GDM1 (cell line): ENCODE measurements at places on chromosomes 6 and 20.

GRCh38 chr6:44224029-44224964 is 902 bp downstream of the SLC29A1 start:
- DNase-seq = no peak

- no peak for DNase-seq
Measured at GRCh38 chr20:48668451-48668946, 159.3 kb downstream of the PREX1 start.

GRCh38 chr6:140376209-140376608 is 1001.8 kb upstream of the CITED2 start:
- DNase-seq = no peak

- no peak for DNase-seq
Measured at GRCh38 chr20:63968928-63969760, 586 bp downstream of the ZNF512B start.

DNA sequence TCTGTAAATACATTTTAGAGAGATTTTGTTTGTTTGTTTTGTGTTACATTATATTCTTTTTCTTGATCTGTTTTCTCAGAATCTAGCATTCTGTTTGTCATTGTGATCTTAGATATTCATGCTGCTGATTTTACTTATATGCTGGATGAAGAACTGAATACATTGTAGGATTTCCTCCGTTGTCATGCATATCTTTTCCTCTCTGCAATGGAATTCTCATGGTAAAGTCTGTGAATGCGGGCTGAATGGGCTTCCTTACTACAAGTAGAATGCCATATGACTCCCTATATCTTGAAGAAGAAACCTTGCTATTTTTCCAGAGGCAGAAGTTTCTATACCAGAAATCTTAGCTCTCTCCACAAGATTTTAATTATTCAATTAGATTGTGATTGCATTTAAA is 2.4 kb upstream of the DEFB114 start:
- no peak for DNase-seq

DNA sequence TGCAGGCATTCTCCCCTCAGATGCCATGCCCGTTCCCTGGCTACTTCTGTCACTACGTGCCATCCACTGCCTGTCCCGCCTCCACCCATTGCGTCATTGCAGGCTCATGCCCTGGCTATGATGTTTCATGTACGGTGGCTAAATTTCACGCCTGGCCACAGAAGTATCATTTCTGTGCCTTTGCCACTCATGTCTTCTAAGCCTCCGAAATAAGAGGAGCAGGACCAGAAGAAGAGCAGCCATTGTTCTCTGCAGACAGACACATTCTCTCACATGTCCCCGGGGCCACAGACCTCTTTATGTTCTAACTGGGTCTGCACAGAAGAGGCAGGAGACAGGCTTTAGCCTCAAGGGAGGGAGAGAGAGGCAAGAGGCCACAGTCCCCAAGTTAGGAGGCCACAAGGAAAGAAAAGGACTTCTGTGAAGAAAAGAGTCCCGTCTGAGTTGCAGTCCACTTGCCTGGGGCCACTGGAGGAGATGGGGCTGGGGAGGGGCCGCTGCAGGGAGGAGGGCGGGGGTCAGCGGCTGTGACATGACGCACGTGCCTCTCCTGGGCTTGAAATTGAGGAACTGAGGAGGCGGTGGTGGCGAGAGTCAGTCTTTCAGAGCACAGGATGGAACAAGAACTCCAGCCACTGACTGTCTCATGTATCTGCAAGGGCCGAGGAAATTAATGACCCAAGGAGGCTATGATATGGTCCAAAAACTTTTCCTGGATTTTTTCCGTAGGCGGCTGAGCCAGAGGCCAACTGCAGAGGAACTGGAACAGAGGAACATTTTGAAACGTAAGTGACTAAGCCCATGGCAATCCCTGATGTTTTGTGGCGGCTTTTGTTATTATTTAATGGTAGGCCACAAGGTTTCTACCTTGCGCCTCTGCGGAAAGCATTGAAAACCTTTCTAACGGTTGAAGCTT is 55.9 kb downstream of the TBC1D7 start:
- DNase-seq = peak; percentile 60

- no peak for DNase-seq
Measured at GRCh38 chr6:96864216-96865054, 27.2 kb upstream of the GPR63 start.

DNA sequence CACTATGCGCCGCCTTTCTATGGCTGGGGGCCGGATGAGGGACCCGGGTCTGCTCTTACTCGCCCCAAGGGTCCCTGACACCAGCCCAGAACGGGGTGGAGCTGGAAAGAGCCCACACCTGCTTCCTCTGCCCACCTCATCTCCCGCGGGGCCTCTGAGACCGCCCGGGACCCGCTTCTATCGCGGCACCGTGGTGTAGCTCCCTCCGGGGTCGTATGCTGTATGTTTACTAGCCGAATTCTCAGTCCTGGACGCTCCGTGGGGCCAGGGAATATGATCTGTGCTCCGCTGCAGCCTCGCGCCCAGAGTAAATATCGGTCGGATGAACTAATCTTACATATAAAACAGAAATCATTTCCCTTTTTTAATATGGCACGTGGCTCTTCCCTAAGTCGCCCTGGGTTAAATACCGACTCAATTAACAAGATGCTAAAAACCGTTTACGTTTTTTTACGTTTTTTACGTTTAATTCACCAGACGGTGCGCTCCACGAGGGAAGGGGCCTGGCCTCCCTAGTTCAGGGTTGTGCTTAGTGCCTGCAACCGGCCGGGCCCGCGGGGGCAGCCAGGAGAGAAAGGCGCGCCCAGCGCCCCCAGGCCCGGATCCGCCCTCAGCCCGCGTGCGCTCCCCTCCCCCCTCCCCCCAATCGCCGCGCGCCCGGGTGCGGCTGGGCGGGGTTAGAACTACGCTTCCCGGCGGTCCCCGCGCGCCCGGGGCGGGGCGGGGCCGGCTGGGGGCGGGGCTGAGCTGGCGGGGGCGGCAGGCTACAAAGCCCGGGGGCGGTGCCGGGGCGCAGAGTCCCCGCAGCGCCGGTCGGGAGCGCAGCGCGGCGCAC is at the start of gene RBM38:
RBM38 (plus strand) TSS at position 793 of the 835 bp plus-strand sequence. CDS start 186 bp downstream, outside the sequence.
- peak; percentile 56 for DNase-seq

GRCh38 chr20:53760025-53760441 is 166.4 kb upstream of the ZNF217 start:
- DNase-seq = no peak

GRCh38 chr6:35831257-35832007 is 26.3 kb downstream of the LHFPL5 start:
- no peak for DNase-seq

DNA sequence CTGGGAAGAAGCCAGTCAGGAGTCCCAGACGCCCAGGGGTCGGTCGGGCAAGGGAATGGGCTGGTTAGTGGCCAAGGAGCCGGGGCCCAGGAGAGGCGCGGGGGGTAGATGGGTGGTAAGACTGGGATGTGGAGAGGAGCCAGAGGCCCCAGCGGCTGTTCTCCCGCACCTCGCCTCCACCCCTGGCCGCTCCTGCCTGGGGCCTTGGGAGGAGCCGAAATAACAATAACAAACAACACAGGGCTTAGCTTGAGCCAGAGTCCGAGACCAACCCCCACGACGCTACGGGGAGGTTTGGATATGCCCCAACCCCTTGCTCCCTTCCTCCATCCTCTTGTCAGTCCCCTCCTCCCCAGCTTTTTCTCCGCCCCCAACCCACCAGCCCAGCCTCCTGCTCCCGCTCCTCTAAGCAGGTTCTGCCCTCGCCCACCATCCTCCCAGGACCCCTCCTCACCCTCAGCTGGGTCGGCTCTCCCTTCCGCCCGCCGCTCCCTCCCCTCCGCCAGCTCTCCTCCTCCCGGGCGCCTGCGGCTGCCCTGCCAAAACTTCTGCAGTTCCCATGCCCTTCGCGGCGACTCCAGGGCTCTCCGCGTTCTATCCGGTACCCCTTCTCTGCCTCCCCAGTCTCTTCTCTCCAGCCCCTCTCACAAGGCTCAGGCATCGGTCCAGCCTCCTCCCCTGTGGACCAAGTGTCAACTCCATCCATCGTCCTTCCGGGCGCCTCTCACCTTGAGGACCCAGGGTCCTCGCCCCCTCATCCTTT is 1.1 kb downstream of the RNF39 start:
- DNase-seq = no peak

- no peak for DNase-seq
Measured at GRCh38 chr6:84583784-84584183, 180.6 kb downstream of the TBX18 start.

DNA sequence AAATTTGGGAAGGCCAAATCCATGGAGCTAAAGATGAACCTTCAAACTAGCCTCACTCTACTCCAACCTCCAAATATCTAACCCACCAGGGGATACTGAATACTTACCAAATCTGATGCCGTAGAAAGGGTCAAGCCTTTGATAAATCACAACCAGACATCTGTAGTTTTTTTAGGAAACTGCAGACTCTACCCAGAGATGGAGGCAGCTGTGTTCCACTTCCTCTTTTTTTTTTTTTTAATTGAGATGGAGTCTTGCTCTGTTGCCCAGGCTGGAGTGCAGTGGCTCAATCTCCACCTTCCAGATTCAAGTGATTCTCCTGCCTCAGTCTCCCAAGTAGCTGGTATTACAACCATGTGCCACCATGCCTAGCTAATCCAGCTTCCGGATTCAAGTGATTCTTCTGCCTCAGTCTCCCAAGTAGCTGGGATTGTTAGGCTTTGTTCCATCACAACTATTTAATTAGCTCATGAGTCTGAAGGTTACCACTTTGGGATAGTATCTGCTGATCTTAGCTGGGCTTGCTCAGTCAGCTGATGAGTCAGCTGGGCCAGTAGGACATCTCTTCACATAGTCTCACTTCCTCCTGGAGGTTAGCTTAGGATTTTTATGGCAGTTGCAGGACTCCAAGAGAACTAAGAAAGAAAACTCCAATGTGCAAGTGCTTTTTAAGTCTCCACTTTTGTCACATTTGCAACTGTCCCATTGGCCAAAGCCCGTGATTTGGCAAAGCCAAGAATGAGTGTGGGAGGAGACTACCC is 13.3 kb downstream of the FRK start:
- no peak for DNase-seq

DNA sequence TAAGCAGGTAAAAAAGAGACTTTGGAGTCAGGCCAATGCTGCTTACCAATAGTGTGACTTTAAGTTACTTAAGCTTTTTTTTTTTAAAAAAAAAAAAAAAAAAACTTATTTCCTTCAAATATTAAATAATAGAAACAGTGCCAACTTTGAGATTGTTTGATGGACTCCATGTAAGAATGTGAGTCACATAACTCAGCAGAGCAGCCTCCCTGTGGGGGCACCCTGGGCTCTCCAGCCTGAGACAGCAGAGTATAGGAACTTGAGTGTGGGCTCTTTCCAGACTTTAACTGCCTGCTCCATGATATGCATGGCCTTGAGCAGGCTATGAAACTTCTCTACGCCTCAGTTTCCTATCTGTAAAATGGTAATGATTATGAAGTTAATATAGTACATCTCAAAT is 113.3 kb upstream of the SAMD5 start:
- DNase-seq = no peak

DNA sequence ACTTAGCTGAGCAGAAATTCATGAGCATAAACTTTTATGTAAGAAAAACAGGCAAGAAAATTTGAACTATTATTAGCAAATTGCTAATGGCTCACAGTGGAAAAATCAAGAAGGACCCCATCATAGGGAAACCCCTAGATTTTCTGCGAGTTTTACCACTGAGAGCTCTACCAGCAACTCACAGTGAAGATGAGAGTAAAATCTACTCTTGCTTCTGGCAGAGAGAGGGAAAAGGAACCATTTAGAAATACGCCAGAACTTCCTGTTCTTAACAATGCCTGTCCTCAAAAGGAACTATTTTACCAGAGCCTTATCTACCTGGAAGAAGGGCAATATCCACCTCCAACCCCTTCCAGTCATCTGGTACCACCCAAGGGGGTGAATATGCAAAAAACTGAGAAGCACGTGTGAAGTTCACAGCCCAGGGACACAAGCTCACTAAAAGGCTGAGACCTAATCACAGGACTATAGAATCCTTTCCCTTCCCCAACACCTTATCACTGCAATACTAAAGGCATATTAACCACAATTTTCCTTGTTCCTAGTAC is 34.4 kb upstream of the ASF1A start:
- no peak for DNase-seq
